ENCODE measurements at places on chromosomes 3 and 15.

- no peak for DNase-seq
These were observed 76.9 kb downstream of the OCA2 start for GRCh38 chr15:28022181-28022580.

GRCh38 chr3:12961007-12961696 is 112.1 kb downstream of the IQSEC1 start:
- DNase-seq: no peak

- DNase-seq: no peak
These were observed 67.7 kb downstream of the MGLL start for GRCh38 chr3:127754411-127755304.

GRCh38 chr15:62625429-62626033 is 417.0 kb upstream of the TPM1 start:
- DNase-seq: no peak

DNA sequence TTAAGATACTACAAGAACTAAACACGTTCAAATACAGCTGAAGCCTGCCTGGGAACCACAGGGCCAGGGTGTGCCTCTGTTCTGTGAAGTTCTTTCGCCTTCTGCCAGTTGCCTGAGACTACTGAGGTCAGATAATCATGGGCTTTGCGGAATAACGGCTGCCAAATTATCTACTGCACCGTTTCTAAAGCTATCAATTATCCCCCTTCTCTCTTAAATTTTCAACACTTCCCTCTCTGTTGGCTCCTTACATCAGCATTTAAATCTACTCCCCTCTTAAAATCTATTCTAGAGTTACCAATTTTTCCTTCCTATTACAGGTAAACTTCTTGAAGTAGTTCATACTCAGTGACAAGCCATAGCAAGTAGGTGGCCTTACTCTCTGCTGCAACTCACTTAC is 6.2 kb upstream of the NEO1 start:
- DNase-seq: no peak

GRCh38 chr3:67016522-67017080 is 18.5 kb downstream of the KBTBD8 start:
- DNase-seq: no peak

DNA sequence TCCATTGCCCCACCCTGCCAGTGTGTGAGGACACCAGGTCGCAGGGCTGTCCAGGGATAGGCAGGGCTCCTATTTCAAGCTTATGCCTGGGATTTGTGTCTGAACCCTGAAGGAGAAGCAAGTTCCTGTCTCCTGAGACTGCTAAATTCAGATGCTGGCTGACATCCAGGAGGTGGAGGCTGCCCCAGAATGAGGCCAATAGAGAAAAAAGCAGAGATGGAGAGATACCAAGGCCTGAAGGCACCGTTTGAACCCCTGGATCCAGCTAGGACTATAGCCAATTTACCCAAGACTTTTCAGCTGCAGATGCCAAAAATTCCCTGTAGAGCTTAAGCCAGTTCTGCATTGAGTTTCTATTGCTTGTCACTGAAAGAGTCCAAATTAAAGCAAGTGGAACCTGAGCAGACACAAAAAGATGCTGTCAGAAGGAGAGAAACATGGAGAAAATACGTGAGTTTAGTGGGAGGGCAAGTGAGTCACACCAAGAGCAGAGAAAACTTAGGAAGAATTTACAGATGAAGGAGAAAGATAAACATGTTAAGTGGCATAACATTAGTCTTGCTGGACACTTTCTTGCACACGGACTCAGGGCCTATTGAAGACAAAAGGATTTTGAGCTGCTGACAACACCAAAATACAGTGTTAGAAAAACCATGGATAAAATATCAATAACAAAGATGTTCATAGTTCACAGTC is 148.6 kb downstream of the CNTN3 start:
- DNase-seq: no peak

GRCh38 chr15:32664796-32665195 is 23.3 kb downstream of the SCG5 start:
- DNase-seq: no peak

DNA sequence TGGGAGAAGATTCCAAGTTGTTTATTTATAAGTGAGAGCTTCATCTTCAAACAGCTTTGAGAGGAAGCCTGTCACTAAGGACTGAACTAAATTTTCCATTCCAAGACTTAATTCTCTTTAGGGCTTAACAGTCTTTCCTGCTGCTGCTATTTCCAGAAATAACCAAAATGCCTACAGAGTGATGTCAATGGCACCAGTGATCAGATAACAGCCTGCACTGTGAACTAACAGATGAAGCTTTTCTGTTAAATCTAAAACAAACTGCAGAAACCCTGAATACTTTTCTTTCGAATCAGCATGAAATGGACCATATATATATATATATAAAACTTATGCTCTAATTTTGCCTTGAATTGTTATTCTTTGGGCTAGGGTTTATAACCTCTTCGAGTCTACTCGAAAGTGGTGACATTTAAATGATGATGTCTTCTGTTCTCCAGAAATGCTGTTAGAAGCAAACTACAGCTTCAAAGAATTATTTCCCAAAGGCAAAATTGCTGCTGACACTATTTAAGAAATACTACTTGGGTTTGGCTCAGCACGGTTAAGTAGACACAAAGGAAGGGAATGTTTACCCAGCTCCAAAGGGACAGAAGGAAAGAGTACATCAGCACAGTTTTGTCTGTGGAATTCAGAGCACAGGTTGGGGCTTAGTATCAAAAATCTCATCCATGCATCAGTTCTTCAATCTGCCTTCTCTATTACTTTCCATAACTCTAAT is 238.5 kb upstream of the LRRN1 start:
- no peak for DNase-seq

DNA sequence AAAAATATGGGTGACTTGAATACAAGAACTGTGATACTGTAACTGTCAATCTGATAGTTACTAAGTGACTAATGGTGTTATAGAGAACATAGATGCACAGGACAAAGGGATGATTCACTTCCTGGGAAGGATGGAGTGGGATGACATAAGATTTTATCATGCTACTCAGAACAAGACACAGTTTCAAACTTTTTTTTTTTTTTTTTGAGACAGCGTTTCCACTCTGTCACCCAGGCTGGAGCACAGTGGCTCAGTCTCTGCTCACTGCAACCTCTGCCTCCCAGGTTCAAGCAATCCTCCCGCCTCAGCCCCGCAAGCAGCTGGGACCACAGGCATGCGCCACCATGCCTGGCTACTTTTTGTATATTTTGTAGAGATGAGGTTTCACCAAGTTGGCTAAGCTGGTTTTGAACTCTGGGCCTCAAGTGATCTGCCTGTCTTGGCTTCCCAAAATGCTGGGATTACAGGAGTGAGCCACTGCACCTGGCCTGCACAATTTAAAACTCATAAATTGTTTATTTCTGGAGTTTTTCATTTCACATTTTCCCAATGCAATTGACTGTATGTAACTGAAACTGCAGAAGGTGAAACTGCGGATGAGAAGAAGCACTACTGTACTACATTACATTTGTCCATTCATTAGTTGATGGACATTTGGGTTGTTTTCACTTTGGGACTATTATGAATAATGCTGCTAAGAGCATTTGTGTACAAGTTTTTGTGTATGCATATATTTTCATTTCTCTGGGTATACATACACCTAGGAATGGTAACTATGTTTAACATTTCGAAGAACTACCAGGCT is 40.6 kb downstream of the ADIPOQ start:
- peak; percentile 75 for DNase-seq

GRCh38 chr3:182182531-182182968 is 470.8 kb downstream of the SOX2 start:
- DNase-seq: peak; percentile 4

GRCh38 chr3:51933471-51934138 is 8.1 kb downstream of the RRP9 start:
- DNase-seq: no peak

GRCh38 chr3:69201658-69202057 is 79.3 kb upstream of the LMOD3 start:
- DNase-seq: no peak

DNA sequence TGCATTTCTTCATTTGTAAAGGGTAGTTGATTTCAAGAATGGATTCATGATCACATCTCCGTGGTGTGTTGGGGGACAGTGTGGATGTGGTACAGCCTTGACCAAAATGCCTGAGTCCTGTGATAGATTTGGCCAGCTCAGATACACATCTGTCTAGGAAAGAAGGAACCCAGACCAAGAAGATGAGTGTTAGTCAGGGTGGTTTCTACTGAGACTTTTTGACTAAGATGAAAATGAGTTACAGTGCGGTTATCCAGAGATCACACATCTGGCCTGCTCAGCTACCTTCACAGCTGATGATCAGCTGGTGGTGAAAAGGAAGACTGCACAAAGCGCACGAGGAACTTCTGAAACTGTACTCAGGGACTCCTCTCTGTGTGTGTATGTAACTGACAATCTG is 68.0 kb downstream of the FNDC3B start:
- no peak for DNase-seq

GRCh38 chr3:71201939-71202338 is 381.6 kb downstream of the FOXP1 start:
- no peak for DNase-seq

GRCh38 chr3:67940210-67940952 is 286.0 kb upstream of the SUCLG2 start:
- no peak for DNase-seq

All from ACHN (cell line).